Iris pigment epithelial cell (primary cell): ENCODE measurements at places on chromosomes 6 and 20.

DNA sequence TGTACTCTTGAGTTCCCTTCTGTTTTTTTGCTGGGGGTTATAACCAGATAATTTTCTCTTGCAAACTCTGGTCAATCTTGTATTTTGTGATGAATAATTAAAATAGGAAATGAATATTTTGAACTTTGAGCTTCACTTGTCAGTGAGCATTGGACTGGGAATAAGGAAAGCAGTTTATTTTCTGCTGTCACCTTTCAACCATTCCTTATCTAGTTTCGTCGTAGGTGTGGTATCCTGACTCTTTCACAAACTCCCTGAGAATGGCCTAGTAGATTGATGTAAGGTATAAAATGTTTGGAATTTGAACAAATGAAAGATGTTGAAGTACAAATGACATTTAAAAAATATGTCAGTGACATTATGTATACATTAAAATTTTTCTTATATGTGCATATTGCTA lies 98.0 kb downstream of the ZFAND3 start:
- no peak for DNase-seq

DNA sequence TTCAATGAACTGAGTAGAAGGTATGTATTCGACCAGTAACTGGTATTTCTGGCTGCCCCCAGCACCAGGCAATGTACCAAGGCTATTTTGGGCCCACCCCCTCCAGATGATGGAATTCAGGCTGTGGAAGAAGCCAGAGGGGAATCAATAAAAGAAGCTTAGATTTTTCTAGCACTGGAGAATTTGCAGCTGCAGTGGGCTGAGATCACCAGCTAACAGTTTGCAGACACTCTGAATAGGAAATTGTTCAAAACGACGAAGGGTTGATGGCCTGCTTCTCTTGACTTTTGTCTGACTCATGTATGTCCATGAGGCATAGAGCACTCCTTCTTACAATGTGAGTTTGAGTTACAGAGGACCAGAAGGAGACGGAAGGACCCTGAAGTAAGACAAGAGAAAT lies 32.4 kb upstream of the FBXO9 start:
- no peak for DNase-seq

GRCh38 chr6:125392682-125393081 lies 90.9 kb upstream of the HDDC2 start:
- no peak for DNase-seq

DNA sequence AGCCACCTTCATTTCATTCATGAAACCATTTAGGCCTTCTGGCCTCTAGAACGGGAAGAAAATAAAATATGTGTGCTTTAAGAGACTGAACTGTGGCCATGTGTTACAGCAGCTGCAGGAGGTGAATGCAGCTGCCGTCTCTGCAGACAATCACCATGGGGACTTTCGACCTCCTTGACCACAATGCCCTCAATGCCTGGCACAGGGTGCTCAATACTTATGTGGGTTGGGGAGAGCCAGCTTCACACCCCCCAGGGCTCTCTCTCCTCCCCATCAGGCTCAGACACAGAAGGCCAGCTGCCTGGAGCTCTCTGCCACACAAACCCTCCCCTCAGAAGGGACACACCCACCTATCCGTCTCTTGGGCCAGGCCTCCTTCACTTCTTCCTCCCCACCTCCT lies 43.5 kb downstream of the ANKRD60 start:
- no peak for DNase-seq

GRCh38 chr6:36099869-36100483 lies 30.3 kb upstream of the MAPK13 start:
- no peak for DNase-seq

- no peak for DNase-seq
Measured at GRCh38 chr6:32971242-32971580, 2.8 kb downstream of the BRD2 start.

DNA sequence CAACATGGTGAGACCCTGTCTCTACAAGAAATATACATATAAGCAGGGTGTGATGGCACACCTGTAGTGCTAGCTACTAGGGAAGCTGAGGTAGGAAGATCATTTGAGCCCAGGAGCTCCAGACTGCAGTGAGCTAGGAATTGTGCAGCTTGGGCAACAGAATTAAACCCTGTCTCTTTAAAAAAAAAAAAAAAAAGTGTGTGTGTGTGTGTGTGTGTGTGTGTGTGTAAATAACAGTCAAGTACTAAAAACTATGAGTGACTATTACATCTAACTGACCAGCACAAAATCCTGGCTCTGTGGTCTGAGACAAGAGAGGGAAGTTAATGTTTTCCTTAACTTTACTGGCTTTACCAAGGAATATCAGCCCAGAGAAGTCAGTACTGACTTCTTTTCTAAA lies 32.8 kb downstream of the REPS1 start:
- no peak for DNase-seq

DNA sequence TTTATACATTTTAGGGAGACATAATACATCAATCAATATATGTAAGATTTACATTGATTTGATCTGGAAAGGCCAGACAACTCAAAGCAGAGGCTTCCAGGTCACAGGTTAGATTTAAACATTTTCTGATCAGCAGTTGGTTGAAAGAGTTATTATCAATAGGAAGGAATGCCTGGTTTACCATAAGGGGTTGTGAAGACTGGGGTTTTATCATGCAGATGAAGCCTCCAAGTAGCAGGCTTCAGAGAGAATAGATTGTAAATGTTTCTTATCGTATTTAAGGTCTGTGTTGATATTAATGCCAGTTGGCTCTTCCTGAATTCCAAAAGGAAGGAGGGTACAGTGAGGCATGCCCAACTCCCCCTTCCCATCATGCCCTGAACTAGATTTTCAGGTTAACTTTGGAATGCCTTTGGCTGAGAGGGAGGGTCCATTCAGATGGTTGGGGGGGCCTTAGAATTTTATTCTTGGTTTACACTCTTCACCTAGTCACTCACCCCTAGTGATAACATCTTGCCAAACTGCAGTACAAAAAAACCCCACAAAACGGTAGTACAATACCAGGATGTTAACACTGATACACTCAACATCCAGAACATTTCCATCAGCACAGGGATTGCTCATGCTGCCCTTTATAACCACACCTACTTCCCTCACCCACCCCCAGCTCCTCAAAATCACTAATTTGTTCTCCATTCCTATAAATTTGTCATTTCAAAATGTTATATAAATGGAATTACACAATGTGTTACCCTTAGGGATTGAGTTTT lies 259.6 kb upstream of the PLN start:
- no peak for DNase-seq

DNA sequence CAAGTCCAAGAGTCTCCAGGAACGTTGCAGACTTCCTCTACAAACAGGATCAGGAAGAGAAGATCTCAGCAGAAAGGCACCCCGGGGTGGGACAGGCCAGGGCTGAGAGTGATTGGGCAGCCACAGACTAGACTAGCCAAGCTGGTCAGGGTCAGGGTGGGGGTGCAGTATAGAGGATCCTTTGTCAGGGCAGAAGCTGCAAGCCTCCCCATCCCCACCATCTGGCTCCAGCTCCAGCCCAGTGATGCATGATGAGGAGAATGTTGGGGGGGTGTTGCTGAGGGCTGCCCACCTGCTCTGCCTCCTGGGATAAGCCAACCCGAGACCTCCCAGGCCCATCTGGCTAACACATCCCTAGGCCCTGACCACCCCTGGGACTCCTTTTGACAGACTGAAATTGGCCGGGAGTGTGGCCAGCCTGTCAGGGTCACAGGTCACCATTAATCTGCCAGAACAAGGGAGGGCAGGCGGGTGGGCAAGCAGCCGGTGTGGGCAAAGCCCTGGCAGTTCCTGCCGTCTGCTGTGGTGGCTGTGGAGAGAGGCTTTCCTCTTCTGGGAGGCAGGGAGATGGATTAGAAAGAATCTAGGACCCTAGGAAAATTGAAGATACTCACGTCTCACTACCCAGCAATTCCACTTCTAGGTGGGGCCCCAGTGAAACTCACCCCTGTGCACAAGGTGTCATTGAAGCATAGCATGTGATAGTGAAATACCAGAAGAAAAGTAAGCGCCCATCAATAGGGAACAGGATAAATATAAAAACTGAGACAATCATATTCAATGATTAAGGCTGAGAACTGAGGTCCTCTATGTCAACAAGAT lies 22.1 kb upstream of the SNTA1 start:
- DNase-seq = no peak
